ENCODE measurements at places on chromosomes 4 and X.

DNA sequence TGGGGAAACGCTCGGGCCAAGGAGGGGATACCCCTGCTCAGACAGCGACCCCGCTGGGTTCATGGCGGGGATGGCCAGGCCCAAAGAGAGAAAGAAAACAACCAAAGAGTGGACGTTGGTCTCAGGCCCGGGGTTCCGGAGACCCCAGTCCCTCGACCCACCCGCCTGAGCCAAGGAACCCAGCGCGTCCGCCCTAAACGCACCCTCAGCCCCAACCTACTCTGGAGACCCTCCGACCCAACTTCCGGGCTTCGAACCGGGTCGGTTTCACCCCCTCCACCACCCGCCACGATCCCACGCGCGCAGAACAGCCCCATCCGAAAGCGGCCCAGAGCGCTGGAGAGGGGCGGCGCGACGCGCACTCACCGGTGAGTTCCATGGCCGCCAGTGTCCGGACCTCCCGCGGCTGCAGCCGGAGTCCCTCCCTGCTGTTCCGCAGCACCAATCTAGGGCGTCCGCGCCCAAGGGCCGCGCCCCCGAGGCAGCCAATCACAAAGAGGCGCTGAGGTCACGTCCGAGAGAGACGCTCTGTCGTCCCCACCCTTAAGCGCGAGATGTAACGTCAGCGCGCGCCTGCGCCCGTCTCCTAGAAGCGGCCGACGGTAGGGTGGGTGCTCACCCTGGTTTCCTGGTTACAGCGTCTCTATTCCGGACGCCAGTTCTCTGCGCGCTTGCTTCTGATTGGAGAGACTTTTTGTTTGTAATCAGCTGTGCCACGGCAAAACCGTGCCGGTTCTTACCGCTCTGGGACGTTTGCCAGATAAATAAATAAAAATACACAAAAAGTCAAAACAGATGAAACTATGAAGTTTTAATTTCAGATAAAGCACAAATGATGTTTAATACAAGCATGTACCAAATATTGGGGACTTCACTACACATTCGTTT lies at the start of gene PIGA:
Gene PIGA, minus strand, starts transcription at position 389 of the 888 bp plus-strand sequence. CDS start 3,593 bp downstream, outside the sequence.
- peak; percentile 98 for DNase-seq

- DNase-seq: no peak
Observed at GRCh38 chr4:110165382-110166286, 32.8 kb downstream of the ELOVL6 start.

DNA sequence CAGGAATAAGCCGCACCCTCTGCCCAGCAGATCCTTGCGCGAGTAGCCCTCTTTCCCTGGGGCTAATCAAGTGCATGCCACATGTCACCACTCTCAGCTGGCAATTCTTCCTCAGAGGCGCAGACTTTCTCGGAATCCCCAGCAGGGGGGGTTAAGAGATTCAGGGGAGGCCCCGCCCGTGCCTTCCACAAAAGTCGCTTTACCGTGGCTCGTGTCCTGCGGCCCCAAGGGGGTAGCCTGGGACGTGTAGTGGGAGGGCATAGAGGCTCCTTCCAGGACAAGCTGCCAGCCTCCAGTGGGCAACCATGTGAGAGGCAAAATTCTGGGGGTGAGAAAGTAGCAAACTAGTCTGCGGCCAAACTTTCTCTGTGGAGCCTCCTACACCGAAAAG lies 652 bp downstream of the SRPX start:
- peak; percentile 29 for DNase-seq

DNA sequence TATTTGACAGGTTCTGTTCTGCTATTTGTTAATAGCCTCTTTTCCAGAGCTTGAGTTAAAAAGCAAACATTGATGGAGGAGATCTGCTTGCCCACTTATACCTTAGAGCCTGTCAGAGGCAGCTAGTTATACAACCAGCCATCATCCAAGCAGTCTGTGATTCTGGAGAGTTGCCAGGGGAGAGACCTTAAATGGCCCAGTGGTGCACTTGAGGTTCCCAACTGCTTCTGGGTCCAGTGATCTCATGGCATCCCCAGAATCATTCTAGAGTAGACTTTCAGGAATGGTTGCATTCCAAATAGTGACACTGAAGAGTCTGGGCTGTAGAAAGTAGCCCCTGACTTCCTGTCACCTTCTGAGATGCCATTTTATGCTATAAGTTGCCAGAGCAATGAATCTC lies 160.7 kb downstream of the FHIP1A start:
- no peak for DNase-seq

DNA sequence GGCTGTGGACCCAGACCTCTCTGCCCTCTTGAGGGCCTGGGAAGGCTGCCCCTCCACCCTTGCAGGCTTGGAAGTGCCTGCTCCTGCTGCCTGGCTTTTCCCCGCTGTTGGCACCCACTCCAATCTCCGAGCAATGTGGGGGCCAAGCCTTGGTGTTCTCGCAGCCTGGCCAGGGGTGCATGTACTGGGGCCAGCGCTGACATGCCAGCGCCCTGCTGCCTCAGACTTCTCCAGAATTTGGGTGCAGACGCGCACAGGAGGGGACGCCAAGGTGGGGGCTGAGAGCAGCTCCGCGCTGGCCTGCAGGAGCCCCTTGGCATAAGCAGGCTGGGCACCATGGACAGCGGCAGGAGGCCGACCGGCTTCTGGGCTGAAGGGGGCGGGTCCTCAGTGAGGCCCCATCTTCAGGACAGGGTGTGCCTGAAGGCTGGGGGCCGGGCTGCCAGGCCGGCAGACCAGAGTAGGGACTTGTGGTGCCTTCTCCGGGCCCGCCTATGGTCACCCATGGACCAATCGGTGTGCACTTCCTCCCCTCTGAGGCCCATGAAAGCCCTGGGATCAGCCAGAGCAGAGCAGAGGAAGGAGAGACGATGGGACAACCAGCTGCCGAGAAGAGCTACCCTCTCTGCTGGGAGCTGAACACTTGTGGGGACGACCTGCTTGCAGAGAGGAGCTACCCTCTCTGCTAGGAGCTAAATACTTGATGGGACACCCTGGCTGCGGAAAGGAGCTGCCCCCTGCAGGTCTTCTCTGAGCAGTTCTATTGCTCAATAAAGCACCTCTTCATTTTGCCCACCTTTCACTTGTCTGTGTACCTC lies 118.3 kb downstream of the DNAAF6 start:
- DNase-seq: no peak

- no peak for DNase-seq
Observed at GRCh38 chr4:10761903-10762302, 77.3 kb upstream of the CLNK start.

DNA sequence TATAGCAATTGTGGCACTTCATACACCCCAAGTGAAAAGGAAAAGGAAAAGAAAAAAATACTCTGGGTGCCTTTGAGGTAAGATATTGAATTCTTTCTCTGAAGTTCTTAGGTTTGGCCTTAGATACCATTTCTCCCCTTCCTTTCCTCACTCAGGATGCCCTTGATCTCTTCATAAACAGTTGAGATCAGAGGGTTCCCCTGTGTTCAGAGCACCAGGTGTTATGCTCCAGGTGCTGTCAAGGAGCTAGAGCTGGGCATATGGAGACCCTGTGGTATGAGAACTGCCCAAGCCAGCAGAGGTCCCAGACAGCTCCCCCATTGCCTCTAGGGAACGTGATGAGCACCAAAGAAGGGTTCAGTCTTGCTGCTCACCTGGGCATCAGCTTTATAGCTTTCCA lies 17.1 kb upstream of the CD40LG start:
- no peak for DNase-seq

DNA sequence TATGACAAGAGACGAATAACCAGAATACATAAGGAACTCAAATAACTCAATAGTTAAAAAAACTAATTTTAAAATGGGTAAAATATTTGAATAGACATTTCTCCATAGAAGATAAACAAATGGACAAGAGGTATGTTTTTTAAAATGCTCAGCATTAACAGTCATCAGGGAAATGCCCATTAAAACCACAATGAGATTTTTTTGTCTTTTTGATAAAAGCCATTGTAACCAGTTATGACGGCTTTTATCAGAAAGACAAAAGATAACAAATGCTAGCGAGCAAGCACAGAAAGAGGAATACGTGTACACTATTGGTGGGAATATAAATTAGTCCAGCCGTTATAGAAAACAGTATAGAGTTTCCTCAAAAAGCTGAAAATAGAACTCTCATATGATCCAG lies 388.2 kb upstream of the INTU start:
- DNase-seq: no peak
